ENCODE measurements at places on chromosomes 7 and 10.

DNA sequence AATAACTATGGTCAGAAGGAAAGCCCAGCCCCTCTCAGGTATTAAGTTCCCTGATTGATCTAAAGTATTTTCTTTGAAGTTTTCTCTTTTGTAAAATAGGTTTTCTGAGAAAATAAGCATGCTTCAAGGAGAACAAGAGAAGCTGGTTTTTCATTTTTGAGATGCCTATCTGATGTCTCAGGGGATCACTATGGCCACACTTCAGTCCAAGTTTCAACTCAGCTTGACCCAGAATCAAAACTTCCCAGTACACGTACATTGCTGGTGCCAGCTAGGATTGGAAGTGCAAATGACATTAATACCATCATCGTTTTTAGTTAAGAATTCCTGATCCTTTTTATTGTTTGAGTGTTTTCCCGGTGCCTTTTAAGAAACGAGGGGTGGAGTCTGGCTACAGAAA, 7.2 kb downstream of the ITIH5 start:
- no peak for DNase-seq

- no peak for DNase-seq
These were observed 58.7 kb upstream of the CFAP46 start for GRCh38 chr10:133001114-133001513.

- no peak for DNase-seq
These were observed 15.3 kb downstream of the ECHDC3 start for GRCh38 chr10:11757454-11757820.

DNA sequence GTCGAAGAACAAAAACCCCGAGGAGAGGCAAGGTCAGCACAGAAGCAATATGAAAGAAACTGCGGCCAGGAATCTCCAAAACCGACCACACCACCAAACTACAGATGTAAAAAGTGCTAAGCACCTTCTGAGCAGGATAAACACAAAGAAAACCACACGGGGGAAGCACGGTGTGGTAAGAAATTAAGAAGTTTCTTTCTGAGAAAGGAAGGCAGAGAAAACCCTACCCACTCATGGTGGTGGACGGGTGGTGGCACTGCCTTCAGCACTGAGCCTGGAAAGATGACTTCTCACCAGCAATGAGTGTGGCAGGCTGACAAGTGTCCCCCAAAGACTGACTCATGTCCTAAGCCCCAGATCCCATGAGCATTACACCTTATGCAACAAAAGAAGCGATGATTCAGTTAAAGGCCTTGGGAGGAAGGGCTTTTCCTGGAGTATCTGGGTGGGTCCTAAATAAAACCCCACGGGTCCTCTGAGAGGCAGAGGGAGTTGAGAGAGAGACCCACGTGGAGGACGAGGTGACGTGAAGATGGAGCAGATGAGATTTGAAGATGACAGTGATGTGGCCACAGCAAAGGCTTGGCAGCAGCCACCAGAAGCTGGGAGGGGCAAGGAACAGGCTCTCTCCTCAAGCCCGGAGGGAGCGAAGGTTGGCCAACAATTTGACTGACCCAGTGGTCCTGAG, 124.9 kb downstream of the DLG5 start:
- no peak for DNase-seq

- no peak for DNase-seq
These were observed 13.1 kb downstream of the RHBDD2 start for GRCh38 chr7:75891815-75892411.

GRCh38 chr10:22301193-22301592, 15.0 kb upstream of the COMMD3 start:
- no peak for DNase-seq

GRCh38 chr7:7829667-7830066, 111.3 kb upstream of the RPA3 start:
- DNase-seq = no peak

DNA sequence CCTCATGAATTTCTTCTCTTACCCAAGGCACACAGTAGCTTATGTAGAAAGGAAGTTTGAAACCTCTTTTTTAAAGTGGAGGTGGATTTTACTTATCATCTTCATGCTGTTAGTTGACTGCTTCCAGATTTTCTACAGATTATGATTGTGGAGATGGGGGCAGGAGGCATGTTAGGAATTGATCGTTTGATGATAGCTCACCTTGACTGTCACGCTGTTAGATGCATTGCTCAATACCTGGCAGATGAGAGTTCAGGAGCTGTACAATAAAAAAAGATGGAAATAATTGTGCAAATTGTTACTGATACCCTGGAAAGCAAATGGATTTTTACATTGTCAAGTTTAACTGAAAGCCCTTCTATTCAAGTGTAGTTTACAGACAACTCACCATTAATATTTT, 340.3 kb downstream of the PLXDC2 start:
- DNase-seq = no peak

- no peak for DNase-seq
These were observed 9.4 kb upstream of the LEP start for GRCh38 chr7:128231677-128232076.

DNA sequence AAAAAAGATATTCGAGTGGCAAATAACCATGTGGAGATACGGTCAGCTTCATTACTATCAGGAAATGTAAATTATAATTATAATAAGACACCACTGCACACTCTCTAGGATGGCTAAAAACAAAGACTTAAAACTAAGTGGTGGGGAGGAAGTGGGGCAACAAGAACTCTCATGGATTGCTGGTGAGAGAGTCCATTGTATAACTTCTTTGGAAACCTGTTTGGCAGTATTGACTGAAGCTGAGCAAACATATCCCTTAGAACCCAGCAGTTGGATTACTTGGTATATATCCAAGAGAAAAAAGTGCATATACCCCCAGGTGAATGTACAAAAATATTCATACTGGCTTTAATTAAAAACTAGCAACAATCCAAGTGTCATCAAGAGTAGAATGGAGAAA, 133.7 kb upstream of the CTBP2 start:
- DNase-seq = no peak

GRCh38 chr10:60224066-60224705, 165.5 kb downstream of the ANK3 start:
- DNase-seq = no peak

DNA sequence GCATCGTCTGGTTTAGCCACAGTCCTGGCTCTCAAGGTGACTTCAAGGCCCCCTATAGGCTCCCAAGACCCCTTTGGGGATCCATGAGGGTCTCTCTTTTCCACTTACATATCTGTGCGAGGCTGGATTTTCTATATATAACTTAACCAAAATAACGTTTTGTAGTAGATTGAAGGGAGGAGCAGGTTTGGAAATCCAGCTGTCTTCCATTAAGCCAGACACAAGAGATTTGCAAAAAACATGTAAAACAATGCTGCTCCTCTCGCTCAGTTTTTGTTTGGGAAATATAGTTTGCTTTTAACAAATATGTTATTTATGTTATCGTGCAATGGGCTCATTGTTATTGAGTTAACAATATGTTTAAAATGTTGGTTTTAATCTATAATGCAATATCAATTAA, 811.2 kb downstream of the TYW1 start:
- no peak for DNase-seq

- DNase-seq = no peak
These were observed 225.6 kb upstream of the IGFBP3 start for GRCh38 chr7:46146454-46147255.

- DNase-seq = no peak
These were observed 9.6 kb downstream of the MYO1G start for GRCh38 chr7:44969049-44969700.

DNA sequence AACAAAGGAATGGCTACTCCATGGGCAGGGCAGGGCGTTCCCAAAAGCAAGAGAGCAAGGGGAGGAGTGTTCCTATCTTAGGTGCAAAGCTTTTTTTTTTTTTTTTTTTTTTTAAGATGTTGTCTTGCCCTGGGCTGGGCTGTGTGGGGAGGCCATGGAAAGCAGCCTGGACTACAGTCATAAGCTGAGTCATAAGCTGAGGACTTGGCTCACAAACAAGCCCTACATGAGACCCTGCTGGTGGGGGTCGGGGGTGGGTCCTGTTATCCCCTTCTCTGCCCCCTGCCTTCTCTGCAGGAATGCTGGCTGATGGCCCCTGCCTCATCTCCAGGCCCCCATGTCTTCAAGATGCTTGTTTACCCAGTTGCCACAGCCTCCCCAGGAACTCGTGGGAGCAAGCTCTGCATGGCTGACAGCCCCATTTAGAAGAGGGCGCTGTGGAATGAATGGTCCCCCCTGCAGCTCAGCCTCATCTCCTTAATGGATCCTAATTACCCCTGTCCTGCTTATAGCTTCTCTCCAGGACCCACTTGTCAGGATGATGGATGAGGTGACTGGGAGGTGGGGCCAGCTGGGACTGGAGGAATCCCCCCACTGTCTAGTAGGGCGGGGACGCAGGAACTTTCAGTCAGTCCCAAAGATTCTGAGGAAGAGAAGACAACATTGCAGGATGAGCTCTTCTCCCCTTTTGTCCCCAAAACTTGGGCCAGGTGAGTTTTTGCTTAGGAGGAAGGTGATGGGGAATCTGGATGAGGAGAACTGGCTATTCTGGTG, 340.8 kb upstream of the PODXL start:
- no peak for DNase-seq

GRCh38 chr10:132001238-132001972, 19.7 kb upstream of the BNIP3 start:
- DNase-seq = no peak

GRCh38 chr7:451255-452225, 68.1 kb downstream of the PDGFA start:
- DNase-seq = no peak

- no peak for DNase-seq
These were observed 316.1 kb upstream of the FZD1 start for GRCh38 chr7:90948085-90948484.

GRCh38 chr10:53379956-53380355, 607.4 kb upstream of the MBL2 start:
- DNase-seq = no peak

All from hypothalamus (tissue), 51 donors.